ENCODE measurements at places on chromosomes 7 and 10.

DNA sequence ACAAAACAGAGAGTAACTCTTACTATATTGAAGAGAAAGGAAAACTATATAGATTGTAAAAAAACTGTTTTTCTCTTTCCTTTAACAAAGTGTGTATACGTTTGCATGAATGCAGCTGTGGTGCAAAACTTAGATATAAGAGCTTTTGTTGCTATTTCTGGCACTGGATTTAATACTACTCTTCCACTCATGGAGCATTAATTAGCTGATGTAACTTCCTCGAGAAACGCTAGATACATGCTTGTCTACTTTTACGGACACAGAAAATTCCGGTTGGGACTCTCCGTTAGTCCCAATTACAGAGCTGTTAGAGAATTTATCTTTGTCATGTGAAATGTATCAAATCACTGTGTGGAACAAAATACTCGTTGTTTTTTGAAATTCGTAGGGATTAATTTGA, 135.5 kb downstream of the ZNF22 start:
- no peak for DNase-seq

DNA sequence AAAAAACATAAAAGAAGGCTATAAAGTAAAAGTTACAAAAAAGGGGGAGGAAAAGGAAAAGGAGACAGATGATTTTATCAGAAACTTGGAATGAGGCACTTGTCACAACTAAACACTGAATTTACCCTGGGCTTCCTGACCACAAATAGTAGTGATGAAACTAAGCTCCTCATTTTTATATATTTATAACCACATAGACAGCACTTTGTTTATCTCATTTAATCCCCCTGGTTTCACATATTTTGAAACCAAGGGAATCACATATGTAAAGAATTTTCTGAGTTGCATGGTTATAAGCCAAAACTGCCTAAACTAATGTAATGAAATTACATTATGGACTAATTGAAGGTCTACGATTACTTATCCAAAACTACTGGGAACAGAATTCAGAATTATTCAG, 39.6 kb upstream of the MET start:
- DNase-seq = no peak

DNA sequence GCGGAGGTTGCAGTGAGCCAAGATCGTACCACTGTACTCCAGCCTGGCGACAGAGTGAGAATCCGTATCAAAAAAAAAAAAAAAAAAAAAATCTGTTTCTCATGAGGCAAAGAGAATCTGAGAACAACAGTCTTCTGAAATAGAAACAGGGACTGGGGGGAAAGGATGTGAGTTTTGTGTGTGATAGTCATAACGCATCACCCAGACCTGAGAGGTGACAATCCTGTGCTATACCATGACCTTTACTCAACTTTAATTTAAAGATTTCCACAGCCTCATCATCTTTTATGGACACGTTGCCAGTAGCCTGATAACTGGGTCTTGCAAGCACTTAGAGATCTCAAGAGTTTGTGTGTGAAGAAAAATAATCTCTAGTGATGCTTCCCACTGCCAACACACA, 2.3 kb downstream of the ATXN7L1 start:
- no peak for DNase-seq

DNA sequence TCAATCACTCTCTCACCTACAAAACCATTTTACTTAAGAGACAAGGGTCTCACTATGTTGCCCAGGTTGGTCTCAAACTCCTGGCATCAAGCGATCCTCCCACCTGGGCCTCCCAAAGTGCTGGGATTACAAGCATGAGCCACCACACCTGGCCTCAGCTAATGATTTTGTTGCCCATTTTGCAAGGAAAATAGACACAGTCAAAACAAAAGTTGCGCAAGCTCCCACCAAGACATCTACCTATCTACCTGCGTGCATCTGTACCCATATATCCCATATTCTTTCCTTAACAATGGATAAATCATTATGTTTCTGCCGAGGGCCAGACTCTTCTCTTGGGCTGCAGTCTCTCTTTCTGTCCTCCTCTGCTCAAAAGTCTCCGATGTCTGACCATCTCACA, 67.3 kb downstream of the APBB1IP start:
- no peak for DNase-seq
